ENCODE measurements at places on chromosomes 1 and 21.

- no peak for DNase-seq
Observed at GRCh38 chr1:115545791-115546733, 95.7 kb upstream of the VANGL1 start.

DNA sequence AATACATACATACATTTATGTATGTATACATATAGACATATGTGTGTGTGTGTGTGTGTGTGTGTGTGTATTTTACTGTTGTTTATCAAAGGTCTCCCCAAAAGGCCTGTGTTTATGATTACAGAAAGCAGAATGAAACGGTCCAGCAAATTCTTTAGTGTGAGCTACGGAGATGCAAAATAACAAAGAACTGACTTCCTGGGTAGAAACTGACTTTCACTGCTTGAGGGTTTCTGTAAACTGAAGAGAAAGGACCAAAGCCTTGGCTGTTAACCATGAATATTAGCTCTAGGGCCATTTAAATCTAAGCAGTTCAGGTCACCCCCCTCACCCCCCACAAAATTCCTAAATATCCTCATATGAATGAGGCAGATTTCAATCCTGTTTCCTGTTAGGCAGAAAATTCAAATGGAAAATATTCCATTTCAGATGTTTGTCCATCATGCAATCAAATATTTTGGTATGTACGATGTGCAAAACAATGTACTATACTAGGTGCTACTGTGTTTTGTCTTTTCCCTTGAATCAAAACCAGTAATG is 213.2 kb downstream of the TGFB2 start:
- DNase-seq, result no peak

GRCh38 chr1:20720631-20721091 is 2.9 kb upstream of the KIF17 start:
- no peak for DNase-seq

DNA sequence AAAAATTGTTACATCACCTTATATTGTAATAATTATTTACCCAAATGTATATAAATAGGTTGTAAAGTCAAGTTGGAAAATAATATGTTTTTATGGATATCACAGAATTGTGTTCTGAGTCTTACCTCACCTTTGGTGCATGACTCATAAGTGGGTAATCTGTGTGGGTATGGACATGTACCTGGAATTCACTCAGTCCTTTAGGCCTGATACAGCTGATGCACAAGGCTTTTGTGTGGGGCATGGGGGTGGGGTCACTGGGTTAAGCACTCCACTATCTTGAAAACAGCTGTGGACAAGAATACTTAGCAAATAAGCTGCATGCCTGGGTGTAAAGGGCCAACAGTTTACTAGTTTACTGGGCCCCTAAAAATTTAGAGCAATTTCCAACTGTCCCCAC is 34.4 kb downstream of the INKA2 start:
- no peak for DNase-seq

GRCh38 chr1:55669293-55669692 is 454.1 kb upstream of the USP24 start:
- DNase-seq, result no peak

DNA sequence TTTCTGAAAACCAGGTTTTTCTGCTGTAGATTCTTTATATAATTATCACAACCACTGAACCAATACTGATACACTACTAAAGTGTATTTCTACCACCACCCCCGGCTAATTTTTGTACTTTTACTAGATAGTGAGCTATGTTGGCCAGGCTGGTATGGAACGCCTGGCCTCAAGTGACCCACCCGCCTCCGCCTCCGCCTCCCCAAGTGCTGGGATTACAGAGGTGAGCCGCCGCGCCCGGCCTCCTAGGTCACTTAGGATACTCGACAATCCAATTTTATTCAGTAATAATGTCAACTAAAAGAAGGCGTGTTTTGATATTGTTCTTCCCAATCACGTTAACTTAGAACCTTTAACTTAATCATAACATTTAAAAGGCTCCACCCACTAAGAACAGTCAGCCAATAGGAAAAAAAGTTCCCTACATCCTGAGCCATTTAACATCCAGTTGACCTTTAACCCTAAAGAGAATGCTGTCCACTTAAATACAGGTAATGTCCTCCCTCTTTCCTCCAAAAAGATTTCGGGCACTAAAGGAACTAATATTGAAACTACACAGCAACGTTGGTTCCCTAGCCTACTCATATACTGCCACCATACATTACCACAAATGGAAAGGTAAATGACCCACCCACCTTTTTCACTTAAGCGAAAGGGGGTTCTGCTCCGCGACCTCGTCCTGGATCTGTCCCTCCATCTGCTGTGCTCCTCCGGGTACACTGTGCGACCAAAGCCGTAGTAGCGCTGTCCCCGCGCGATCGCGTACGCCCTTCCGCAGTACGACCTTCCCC is 1.2 kb downstream of the RSRP1 start:
- no peak for DNase-seq

- no peak for DNase-seq
Observed at GRCh38 chr1:180185281-180185680, 30.6 kb downstream of the QSOX1 start.

GRCh38 chr1:4743978-4744750 is 89.8 kb downstream of the AJAP1 start:
- no peak for DNase-seq

GRCh38 chr1:15201849-15202551 is 45.0 kb upstream of the FHAD1 start:
- DNase-seq, result no peak

DNA sequence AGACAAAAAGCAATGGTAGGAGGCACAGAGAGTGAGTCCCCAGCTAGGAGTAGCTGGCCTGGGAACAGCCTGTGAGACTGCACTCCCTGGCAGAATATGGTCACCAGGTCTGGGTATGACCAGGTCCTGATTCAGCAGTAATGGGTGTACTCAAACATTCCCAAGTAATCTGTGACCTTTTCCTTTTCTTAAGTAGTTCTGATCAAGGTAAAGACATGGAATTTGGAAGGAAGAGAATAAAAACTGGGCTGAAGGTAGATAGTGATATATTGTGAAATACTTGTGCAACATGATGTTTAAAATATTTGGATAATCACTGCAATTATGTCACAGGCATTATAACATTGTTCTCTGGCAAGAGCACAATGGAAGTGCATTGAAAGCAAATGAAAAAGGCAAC is 147.2 kb upstream of the DPYD start:
- DNase-seq, result no peak

DNA sequence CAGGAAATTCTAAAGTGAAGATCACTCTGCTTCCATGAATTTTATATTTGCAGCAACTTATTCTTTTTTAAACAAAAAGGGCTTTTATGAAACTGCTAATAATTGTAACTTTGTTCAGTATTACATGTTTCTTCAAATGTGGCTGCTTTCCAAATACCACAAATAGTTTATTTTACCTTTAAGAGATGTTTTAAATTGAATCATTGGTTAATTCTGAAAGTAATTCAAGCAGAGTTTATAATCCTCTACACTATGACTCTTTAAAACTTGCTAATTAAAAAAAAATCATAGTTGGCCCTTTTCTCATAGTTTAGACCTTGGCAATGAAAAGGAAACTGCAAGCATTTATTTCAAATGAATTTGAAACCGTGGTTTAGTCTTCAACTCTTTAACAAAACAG is 59.6 kb downstream of the SDCCAG8 start:
- no peak for DNase-seq

GRCh38 chr1:163120372-163120771 is 51.2 kb downstream of the RGS4 start:
- no peak for DNase-seq

DNA sequence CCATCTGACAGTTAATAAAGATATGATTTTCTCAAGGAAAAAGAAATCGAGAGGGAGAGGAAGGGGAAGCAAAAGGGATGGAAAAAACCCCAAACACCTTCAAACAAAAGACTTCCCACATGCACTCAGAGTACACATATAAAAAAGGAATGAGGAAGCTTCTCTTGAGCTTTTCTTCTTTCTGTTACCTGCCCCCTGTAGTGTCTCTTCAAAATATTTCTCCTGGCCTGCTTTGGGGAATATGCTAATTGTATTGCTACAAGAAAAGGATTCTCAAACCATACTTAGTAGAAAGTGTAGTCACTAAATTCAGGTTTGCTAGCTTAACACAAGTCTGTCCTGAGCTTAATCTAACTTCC is 58.7 kb downstream of the KIF14 start:
- DNase-seq, result no peak

DNA sequence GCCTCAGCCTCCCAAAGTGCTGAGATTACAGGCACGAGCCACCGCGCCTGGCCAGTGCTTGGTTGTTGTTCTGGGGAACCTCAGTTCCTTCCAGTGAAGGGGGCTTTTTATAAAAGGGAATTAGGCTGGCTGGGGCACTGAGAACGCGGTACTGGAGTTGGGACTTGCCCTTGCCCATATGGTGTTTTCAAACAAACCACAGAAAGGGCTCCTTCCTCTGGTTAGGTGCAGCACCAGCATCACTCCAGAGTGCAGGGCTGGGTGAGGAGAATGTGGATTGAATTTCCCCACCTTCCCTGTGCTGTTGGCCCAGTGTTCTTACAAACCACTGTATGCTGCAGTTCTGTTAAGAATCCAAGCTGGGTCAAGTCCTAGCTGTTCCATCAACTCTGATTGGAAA is 5.3 kb downstream of the MAN1C1 start:
- DNase-seq, result no peak

GRCh38 chr1:8603220-8603616 is 214.2 kb downstream of the RERE start:
- no peak for DNase-seq

DNA sequence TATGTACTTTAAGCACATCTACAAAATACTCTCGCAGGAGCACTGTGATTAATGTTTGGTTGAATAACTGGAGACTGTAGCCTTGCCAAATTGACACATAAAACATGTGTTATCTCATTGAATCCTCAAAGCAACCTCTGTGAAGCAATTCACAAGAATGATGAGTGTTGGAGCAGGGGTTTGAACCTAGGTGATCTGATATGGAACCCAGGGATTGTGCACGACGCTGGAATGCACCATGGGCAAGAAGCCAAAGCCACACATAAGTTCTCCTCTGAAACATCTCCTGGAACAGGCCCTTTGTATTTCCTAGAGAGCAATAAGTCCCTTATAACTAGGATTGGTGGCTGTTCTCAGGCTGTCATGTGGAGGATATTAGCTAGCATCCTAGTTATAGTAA is 124.6 kb upstream of the IVNS1ABP start:
- DNase-seq, result no peak

DNA sequence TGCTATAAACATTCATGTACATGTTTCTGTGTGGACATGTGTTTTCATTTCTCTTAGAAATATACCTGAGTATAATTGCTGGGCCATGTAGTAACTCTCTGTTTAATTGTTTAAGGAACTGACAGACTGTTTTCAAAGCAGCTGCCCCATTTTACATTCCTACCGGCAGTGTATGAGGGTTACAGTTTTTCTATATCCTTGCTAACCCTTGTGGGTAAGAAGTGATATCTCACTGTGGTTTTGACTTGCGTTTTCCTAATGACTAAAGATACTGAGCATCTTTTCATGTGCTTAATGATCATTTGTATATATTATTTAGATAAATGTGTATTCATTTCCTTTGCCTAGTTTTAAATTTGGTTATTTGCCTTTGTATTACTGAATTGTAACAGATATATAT is 81.7 kb downstream of the DNM3 start:
- DNase-seq, result no peak

DNA sequence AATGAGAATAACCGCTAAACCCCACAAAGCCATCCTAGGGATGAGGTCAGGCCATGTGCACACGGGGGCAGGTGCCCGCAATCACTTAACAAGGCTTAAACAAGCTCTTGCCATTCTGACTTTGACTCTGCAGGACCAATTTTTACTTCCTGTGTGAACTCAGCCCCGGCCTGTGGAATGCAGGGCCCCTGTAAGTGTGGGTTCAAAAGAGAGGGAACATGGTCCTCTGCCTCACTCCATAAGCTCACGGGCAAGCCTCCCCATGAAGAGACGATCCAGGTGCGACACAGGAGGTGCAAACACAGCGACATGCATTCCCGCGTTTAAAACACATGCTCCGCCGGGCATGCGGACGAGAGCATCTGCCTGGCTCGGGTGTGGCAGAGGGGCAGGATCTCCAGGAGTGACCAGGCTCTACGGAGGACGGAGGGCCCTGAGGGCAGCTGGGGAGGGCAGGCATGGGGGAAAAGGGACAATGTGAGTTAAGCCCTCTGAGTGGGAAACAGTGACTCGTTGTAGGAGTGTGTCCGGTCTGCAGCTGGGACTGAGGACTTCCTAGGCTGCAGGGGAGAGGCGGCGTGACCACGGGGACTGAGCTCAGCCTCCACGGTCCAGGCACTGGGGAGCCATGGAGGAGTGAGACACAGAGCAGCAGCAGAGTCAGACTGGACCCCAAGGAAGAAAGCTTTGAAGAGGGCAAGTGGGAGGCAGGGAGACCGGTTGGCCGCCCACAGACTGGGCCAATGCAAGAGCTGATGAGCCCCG is 40.6 kb upstream of the AJAP1 start:
- DNase-seq, result no peak

GRCh38 chr1:61230523-61230922 is 148.2 kb downstream of the NFIA start:
- no peak for DNase-seq

GRCh38 chr1:966135-966703 is at the start of gene PLEKHN1:
TSS of gene PLEKHN1 (plus strand) at chr1:966482. CDS start at chr1:966532, 50 bp downstream.
- DNase-seq, result no peak

GRCh38 chr21:46459356-46460112 is 843 bp downstream of the DIP2A start:
- peak; percentile 2 for DNase-seq

DNA sequence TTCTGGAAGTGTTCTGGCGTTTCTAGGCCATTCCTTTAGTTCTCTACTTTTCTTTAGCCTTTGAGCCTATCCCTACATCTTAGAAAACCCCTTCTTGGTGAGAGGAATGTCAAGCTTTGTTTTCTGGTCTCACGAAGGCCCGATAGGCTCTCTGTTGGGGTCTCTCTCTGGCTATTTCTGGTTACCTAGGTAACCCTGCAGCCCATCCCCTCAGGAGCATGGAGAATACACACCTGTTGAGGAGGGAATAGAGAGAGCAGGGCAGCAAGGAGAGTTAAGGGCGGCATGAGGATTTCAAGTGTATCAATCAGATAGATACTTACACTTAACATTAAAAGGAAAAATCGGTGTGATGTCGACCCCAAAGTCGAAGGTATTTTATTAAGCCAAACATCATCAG is 45.7 kb downstream of the LRRC8D start:
- DNase-seq, result no peak

DNA sequence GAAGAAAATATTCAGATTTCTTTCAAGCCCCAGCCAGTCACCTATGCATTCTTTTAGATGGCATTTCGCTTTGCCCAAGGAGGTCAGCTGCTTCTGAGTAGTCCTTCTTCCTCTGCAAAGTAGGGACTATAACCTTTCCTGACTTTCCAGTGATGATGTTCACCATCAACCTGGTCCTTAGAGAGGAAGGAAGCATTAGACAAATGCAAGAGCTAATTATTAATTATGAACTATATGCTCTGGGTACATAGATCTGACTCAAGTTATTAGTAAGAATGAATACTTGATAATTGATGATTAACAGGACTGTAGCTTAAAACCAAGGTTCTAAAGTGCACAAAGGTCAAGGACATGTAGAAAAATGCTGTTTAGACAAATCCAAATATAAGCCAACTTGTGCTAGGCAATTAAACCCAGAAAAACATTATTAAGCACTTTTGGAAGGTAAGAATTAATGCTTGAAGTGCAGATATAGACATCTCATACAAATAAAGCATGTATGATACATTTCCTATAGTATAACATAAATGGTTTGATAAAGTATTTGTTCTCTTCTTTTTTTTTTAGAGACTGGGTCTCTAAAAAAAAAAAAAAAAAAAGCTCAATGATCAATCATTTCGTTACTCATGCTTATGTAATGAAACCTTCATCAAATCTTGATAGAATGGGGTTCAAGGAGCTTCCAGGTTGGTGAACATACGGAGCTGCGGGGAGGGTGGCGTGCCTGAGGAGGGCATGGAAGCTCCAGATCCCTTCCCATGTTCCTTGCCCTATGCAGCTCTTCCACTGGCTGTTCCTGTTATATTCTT is 11.2 kb upstream of the AGMAT start:
- no peak for DNase-seq

All from CD4-positive, alpha-beta T cell treated with Interleukin-6 at 100 ng/mL for 8 hours (primary cell).